Activated CD4-positive, alpha-beta T cell treated with anti-CD3 and anti-CD28 coated beads for 4 hours (primary cell): ENCODE measurements at places on chromosomes 6 and 20.

- no peak for DNase-seq
Measured at GRCh38 chr20:59636766-59637370, 32.5 kb downstream of the PHACTR3 start.

- no peak for DNase-seq
Measured at GRCh38 chr20:48787861-48788375, 39.9 kb downstream of the PREX1 start.

- peak; percentile 28 for DNase-seq
Measured at GRCh38 chr6:137928286-137928685, 61.2 kb downstream of the TNFAIP3 start.

DNA sequence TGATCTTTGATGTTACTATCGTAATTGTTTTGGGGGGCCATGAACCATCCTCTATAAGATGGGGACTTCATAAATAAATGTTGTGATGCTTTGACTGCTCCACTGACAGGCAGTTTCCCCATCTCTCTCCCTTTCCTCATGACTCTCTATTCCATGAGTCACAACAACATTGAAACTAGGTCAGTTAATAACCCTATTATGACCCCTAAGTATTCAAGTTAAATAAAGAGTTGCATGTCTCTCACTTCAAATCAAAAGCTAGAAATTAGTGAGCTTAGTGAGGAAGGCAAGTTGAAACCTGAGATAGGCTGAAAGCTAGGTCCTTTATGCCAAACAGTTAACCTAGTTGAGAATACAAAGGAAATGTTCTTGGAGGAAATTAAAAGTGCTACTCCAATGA is 491.0 kb downstream of the HAO1 start:
- no peak for DNase-seq

GRCh38 chr6:41418741-41419140 is 83.3 kb downstream of the NCR2 start:
- DNase-seq, result no peak

DNA sequence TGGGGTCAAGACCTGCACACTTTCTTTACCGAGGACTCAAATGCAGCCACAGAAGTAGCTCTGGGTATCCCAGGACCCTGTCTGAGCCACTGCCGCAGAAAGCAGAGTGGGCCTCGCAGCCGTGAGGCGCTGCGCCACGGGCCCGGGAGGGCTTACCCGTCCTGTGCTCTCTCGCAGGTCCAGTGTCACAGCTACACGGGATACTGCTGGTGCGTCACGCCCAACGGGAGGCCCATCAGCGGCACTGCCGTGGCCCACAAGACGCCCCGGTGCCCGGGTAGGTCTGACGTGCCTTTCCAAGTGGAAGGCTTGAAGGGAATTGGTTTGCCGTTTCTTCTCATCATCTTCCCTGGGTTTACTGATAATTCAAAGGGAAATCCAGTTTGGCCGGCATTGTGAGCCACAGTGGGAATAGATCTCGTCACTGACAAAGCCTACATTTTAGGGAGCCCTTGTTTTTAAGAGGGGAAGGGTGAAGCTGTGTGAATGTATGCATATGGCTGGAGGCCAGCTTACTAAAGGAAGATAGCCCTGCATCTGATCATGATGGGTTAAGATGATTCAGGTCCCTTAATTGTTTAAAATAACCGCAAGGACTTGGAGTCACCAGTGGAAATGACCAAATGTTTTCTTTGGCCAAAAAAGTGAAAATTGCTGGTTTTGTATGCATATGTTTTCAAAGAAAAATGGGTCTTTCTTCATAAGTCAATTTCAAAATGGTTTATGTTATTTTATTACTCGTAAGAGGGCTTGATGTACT is 86.6 kb downstream of the SMOC2 start:
- no peak for DNase-seq

GRCh38 chr6:107408714-107409113 is 50.6 kb downstream of the PDSS2 start:
- no peak for DNase-seq

DNA sequence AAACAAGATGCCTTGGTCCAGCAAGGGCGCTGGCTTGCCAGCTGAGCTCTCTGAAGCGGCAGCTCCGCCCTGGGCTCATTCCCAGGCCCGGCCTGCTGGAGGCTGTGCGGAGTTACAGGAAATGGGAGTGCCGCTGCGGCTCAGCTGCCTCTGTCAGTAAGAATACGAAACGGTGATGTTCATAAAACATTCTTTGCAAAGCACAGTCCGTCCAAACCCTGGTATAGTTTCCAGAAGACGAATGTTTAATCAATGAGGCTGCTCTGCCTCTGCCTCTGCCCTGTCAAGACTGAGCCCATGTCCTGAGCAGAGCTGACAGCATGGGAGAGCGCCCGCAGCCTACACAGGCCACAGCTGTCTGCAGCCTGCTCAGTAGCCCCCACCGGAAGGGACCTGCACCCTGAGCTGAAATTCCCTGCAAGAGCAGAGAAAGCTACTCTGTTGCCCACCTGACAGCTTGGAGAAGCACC is 153.3 kb upstream of the SNX9 start:
- no peak for DNase-seq

- no peak for DNase-seq
Measured at GRCh38 chr6:157847846-157848245, 24.8 kb downstream of the SNX9 start.

- DNase-seq, result no peak
Measured at GRCh38 chr6:138485586-138486248, 13.6 kb downstream of the NHSL1 start.

- no peak for DNase-seq
Measured at GRCh38 chr6:147738099-147738498, 229.6 kb downstream of the SAMD5 start.

- no peak for DNase-seq
Measured at GRCh38 chr6:142561511-142562265, 259.9 kb downstream of the ADGRG6 start.

- no peak for DNase-seq
Measured at GRCh38 chr6:167581637-167582036, 245.1 kb upstream of the AFDN start.

DNA sequence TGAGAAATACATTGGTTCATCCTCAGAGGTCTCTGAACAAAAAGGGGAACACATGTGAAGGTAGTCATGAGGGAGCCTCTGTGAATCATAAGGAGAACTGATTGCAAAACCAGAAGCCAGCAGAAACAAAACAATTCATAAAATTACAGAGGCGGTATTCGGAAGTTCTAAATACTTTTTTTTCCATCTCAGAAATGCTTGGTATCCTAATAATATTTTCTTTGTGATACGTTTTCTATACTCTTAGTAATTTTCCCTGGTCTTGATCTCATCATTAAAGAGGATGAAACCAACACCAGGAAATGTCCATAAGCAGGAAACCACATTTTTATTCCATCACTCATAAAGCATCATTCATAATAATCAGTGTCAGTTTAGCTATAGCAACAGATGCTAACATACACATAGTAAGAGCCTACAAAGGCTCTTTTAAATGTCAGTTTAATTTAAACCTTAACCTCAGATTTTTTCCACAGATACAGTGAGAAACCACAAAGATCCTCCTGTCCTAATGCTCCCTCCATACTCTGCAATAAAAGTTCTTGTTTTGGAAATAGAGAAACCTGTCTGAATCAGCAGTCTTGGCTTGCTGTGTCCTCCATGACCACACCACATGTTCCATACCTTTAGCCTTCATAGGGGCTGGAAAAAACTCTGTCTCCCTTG is 29.2 kb downstream of the SGK1 start:
- peak; percentile 9 for DNase-seq

- no peak for DNase-seq
Measured at GRCh38 chr20:49614338-49615050, 46.6 kb upstream of the PTGIS start.

GRCh38 chr20:38202982-38203293 is 37.9 kb upstream of the TGM2 start:
- DNase-seq, result no peak

- no peak for DNase-seq
Measured at GRCh38 chr6:112920994-112921393, 573.9 kb downstream of the RFPL4B start.
